ENCODE measurements at places on chromosomes 4 and X. TPM values are rescaled to one million over a fixed set of nuclear protein-coding genes. Genes with fewer than 3 reads are reported as not detected.

GABRE gene
- 45.3 TPM for total RNA-seq

ASB12 gene
- not detected for total RNA-seq

NR3C2 gene
- total RNA-seq, result 0.12 TPM

NOCT gene
- 20.2 TPM for total RNA-seq

CXorf65 gene
- total RNA-seq, result not detected

SSX4 gene
- total RNA-seq, result not detected

TRIM60 gene
- not detected for total RNA-seq

ELOVL6 gene
- 11.9 TPM for total RNA-seq

PDK3 gene
- 10.9 TPM for total RNA-seq

KIT gene
- total RNA-seq, result not detected

SCML2 gene
- total RNA-seq, result 12.9 TPM

PABPC1L2A gene
- total RNA-seq, result not detected

STK32B gene
- total RNA-seq, result 1.6 TPM

TMEM156 gene
- 7.2 TPM for total RNA-seq

FRMD7 gene
- total RNA-seq, result not detected

STS gene
- total RNA-seq, result 1.9 TPM

ZAR1 gene
- not detected for total RNA-seq

FOXR2 gene
- total RNA-seq, result not detected

RGN gene
- not detected for total RNA-seq

HSD17B13 gene
- total RNA-seq, result 0.17 TPM

NIPAL1 gene
- 3.0 TPM for total RNA-seq

IL13RA1 gene
- 45.2 TPM for total RNA-seq

BGN gene
- total RNA-seq, result 2.0 TPM

BEX4 gene
- total RNA-seq, result 4.5 TPM

COL25A1 gene
- total RNA-seq, result not detected

FMR1 gene
- total RNA-seq, result 34.3 TPM

MAGEB10 gene
- total RNA-seq, result not detected

SLC16A2 gene
- 1.2 TPM for total RNA-seq

TMEM154 gene
- 3.5 TPM for total RNA-seq

MAGEB1 gene
- not detected for total RNA-seq

FAT1 gene
- total RNA-seq, result 83.1 TPM

SCARB2 gene
- 137 TPM for total RNA-seq

SMIM10 gene
- total RNA-seq, result 3.2 TPM

RIBC1 gene
- 1.5 TPM for total RNA-seq

GAGE13 gene
- total RNA-seq, result not detected

DDX53 gene
- total RNA-seq, result not detected

NXF2B gene
- total RNA-seq, result not detected

VSIG1 gene
- not detected for total RNA-seq

PRKX gene
- total RNA-seq, result 31.5 TPM

SLC49A3 gene
- not detected for total RNA-seq

THAP6 gene
- total RNA-seq, result 21.7 TPM
